ENCODE measurements at places on chromosomes 4 and X.

DNA sequence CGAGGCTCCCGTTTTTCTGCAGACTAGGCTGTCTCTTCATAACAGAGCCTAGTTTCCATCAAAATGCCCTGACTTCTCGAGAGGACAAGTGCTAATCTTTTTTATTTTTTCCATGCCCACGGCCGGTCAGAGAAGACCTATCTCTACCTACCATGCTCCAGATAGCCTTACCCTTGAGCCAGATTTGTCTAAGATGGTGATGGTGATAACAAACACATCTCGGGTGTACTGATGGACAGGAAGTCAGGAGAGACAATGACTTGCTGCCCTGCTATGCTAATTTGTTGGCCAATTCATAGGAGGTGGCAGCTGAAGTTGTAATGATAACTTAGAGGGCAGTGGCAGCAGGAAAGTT, 42.2 kb upstream of the NKRF start:
- no peak for DNase-seq

GRCh38 chr4:74527049-74527448, 82.1 kb downstream of the AREG start:
- no peak for DNase-seq

DNA sequence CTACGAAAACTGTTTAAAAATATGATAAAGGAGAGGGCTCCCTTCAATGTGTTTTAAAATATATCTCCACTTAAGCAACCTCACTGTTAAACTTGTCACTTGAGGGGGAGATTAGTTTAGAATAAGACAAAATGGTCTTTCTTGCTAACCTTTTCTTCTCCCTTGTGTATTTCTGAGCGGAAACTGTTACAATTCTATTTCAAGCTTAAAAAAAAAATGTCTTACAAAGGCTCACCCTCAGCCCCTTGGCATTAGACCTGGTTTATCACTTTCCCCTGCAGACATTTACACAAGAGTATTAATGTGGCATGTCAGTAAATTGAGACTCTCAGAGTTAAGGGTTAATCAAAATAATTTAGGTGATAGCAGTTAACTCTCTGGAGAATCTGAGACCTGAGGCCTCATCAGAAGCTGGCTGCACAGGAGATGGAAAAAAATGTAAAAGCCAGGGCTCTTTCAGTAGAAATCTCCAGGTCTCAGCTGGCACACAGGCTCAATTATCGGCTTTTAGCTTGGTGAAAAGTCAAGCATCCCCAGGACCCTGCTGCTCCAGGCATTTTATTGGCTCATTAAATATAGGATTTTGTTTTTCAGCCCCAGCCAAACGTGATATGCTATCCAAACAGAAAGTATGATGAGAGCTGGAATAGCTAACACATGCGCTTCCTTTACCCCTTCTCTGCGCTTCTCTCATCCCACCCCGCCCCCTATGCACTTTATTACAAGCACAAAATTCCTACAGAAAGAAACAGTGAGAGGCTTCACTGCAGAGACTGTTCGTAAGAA, 130.5 kb downstream of the PPA2 start:
- DNase-seq: no peak

DNA sequence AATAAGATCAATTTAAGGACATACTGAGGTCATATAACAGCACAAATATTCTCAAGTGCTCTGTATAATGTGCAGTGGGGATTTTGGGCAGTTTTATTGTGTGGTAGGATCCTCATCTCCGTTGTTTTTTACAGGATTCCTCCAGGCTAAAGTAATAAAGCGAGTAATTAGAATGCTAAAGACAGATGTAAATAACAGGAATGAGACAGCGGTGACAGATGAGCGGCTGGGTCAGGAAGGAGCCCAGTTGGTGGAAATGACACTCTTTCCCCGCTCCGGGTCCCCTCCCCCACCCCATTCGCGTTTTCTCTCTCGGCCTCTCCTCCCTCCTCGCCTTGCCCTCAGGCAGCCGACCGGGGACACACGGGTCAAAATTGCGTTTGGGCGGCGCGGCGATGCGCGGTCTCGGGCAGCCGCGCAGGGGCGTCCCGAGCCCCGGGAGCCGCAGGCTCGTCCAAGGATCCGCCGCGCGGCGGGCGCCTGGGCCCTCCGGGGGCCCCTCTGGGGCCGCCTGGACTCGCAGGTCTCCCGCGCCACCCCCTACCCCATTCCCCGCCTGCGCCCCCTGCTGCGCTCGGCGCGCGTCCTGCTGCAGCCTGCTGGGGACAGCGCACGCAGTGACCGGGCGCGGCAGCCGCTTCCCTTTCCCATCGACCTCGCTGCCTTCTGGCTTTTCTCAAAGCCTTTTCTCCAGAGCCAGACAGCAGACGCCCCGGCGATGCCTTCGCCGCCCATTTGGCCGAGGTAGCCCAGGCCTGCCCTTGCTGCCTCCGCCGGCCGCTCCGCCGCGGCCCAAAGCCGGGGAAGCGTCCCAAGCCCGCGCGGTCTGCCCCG, 16.2 kb downstream of the POU4F2 start:
- DNase-seq: no peak

- no peak for DNase-seq
Observed at GRCh38 chr4:25658357-25658771, 2.7 kb downstream of the SLC34A2 start.

DNA sequence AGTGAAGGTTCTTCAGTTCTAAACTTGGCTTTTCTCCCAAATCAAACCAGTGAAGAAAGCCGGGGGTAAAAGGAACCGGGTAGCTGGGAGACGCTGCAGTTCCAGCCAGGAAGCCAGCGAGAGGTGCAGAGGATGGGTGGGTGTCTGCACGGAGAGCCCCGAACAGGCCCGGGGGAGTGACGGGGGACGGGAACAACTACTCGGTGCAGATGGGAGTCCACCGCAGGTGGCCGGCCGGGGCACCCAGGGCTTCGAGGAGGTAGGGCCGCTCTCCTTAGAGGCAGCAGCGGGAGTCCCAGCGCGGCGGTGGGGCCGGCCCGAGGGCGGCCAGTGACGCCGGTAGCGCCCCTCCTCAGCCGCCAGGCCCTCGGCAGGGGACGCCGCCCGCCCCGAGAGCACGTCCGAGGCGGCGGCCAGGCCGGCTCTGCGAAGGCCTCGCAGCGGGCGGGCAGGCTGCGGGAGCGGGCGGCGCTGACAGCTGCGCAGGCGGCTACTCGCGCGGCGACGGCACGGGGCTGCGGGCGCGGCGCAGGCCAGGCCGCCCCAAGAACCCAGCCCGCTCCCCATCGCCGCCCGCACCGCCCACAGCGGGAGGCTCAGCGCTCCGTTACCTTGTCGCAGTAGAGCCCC, 449 bp downstream of the FBXL5 start:
- no peak for DNase-seq

- DNase-seq: no peak
Observed at GRCh38 chr4:60790608-60791007, 409.5 kb upstream of the ADGRL3 start.

- no peak for DNase-seq
Observed at GRCh38 chrX:120761810-120762209, 113.9 kb downstream of the CT47B1 start.

DNA sequence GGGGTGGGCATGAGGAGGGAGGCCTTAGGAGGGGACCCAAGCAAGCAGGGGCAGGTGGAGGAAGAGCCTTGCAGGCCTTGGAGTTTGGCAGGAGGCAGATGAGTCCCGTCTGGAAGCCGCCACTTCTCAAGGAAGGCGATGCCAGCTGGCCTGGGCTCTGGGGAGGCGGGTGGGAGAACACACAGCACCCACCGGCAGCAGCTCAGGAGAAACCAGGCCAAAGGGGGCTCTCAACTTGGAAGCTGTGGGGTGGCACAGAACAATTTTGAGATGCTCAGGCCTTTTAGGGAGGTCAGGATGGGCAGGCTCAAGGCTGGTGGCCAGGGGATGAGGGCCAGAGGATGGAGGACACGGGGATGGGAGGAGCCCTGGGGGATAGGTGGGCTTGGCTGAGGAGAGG, 11.6 kb upstream of the DUSP9 start:
- DNase-seq: no peak

GRCh38 chrX:115589419-115589818, 28.4 kb downstream of the PLS3 start:
- no peak for DNase-seq

DNA sequence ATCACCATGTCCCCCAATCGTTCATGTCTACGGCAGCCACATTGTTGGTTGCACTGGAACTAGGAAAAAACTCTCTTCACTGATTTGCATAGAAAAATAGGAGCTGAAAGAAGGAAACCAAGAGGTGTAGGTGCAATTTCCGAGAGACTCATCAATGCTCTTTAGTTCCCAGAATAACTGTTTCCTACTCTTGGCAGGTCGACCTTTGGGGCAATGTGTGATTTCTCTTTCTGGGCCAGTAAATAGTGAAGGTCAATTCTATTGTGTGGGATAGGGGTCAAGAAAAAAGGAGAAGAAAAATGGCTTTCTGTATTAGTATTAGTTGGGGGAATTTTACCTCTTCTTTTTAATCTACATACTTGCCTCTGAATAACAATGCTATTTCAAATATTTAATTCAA, 55.9 kb upstream of the PDE5A start:
- no peak for DNase-seq

DNA sequence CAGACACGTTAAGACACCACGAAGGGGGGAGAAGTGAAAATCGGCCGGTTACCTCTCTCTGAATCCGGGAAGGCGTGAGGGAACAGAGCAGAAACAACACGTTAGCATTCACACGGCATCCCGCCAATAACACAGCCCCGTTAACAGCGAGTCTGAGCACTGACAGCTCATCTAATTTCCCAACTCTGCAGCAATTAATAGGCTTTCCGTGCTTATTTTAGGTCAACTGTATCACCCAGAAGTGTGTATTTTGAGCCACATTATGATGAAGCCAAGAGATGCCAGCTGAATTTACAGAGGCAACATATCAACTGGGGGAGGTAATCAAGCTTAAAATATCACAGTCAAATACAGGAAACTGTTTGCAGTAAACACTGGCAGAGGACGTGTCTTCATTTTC, 92.6 kb downstream of the NSUN7 start:
- DNase-seq: no peak

- no peak for DNase-seq
Observed at GRCh38 chr4:90280954-90281353, 153.8 kb downstream of the CCSER1 start.

- DNase-seq: no peak
Observed at GRCh38 chr4:55397520-55398321, 2.0 kb downstream of the TMEM165 start.

- DNase-seq: no peak
Observed at GRCh38 chr4:39812500-39812899, 114.6 kb downstream of the UBE2K start.

DNA sequence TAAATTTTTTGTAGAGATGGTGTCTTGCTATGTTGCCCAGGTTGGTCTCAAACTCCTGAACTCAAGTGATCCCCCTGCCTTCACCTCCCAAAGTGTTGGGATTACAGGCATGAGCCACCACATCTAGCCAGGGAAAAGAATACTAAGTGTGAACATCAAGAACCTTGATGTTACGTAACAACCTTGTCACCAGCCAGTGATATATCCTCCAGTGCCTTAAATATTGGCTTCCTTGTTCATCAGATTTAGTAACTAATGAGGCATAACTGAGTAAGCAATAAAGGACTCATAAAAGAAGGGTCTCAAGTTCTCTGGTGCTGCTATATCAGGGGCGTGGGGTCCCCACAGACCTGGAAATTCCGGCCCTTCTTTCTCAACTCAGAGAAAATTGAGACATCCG, 60.5 kb upstream of the ENPEP start:
- no peak for DNase-seq

All from activated CD4-positive, alpha-beta T cell treated with anti-CD3 and anti-CD28 coated beads, Interleukin-2, amount 10 ng/mL, durations not matched to agents 24 days and 14 days (primary cell).